ENCODE measurements at places on chromosomes 2 and 18.

GRCh38 chr18:54776282-54776977, 51.8 kb upstream of the RAB27B start:
- H3K4me1 ChIP-seq = no peaks in the 10 kb centered on the region
- H3K4me3 ChIP-seq = no peak overlapping the region
- no peaks in the 10 kb centered on the region for H3K27me3 ChIP-seq
- no peak overlapping the region for H3K27ac ChIP-seq
- DNase-seq = no peak
- H3K36me3 ChIP-seq = no peaks in the 10 kb centered on the region

GRCh38 chr2:22076454-22076853, 952.7 kb downstream of the TDRD15 start:
- no peaks in the 10 kb centered on the region for H3K27me3 ChIP-seq
- H3K36me3 ChIP-seq = no peaks in the 10 kb centered on the region
- no peak for DNase-seq
- H3K4me1 ChIP-seq = no peaks in the 10 kb centered on the region
- H3K27ac ChIP-seq = no peak overlapping the region

DNA sequence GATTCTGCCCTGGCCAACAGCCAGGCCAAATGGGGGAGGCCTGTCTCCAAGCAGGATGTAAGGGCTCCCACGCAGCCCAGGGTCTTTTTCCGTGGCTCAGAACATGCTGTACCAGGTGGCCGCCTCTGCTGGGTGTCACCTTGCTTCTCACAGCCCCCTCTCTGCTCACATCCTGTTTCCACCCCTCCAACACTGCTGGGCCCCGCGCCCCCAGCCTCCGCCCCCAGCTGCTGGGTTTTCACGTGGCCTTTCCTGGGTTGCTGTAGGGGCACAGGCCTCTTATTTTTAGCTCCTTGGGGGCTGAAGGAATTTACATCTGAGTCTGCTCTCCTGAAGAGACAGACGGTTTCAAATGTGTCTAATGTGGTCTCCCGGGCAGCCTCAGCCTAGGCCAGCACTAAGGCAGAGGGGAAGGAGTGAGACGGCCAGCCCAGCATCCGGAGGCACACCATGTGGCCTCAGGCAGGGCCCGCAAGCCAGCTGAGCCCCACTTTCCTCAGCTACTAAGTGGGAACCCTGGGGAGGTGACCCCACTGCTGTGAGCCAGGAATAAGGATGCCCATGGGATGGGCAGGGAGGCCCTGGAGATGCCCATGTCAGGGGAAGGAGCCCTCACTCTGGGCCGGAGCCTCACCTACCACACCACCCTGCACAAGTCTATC, 18.7 kb upstream of the DUSP2 start:
- H3K4me1 ChIP-seq = peaks cover 49% of the 10 kb centered on the region
- H3K27ac ChIP-seq = peak overlapping the region; percentile 64
- no peak overlapping the region for H3K4me3 ChIP-seq
- no peaks in the 10 kb centered on the region for H3K27me3 ChIP-seq
- peak; percentile 70 for DNase-seq
- no peaks in the 10 kb centered on the region for H3K36me3 ChIP-seq

DNA sequence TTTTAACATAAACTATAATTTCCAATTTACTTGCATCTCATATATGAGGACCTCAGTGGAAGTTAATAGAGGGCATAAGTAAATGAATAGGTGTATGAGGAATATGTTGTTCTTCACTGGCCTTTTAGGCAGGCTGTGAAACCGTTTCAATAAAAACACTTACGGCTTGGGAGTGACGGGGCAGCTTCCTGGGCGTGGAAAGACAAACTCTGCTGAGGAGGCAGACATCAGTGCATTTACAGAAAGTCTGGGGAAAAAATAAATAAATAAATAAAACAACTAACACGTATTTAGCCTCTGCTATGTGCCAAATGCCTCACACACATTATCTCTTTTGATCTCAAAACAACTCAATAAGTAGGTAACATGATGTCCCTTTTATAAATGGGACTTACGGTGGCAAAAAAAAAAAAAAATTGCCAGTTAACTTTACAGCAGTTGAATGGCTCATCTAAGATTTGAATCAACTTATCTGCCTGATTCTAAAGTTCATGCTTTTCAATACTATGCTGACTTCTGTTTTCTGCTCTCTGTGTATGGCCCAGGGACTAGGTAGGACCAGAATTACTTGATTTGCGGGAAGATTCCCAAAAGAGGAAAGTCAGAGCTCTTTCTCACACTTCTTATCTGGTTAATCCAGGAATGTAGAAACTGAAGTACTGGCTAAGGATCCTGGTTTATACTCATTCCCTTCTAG, 77.5 kb upstream of the LRATD1 start:
- H3K36me3 ChIP-seq = no peaks in the 10 kb centered on the region
- H3K27ac ChIP-seq = no peak overlapping the region
- H3K4me3 ChIP-seq = no peak overlapping the region
- no peaks in the 10 kb centered on the region for H3K4me1 ChIP-seq
- DNase-seq = no peak

- no peak for DNase-seq
- no peaks in the 10 kb centered on the region for H3K4me1 ChIP-seq
- H3K27ac ChIP-seq = no peak overlapping the region
- no peaks in the 10 kb centered on the region for H3K36me3 ChIP-seq
- no peak overlapping the region for H3K4me3 ChIP-seq
These were observed 1757.3 kb upstream of the PIK3C3 start for GRCh38 chr18:40197711-40198110.

DNA sequence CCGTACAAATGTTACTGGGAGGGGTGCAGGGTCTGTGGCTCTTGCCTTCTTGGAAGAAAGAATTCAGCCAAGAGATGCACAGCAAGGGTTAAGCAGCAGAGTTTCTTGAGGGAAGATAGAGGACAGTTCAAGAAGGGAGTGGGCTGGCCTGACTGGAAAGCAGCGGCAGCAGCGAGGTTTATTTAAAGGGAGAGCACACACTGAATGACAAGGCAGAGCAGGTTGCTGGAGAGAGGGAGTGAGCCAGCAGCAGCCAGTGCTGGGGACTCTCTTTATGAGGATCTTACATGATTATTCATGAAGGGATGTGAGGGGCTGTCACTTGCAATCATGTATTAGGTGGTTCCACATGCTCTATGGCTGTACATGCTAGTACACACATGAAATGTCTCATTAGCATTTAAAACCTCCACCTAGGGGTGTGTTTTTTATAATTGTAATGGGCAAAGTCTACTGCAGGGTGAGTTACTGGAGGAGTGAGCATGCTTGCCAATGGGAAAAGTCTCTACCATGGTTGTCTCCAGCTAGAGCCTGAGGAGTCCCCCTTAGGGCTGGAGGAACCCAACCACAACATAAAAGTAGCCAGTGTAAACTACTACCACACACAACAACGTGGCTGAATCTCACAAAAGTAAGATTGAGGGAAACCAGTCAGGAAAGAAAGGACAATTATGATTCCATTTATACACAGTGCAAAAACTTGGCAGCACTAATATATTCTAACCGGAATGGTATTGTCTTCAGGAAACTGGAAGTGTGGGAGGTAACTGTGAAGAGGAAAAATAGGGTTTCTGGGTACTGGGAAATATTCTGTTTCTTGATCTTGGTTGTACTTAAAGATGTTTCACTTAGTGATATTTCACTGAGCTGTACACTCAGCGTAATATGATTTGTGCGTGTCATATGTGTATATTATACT, 87.6 kb upstream of the FAM110C start:
- no peak overlapping the region for H3K27ac ChIP-seq
- H3K36me3 ChIP-seq = no peaks in the 10 kb centered on the region
- no peaks in the 10 kb centered on the region for H3K27me3 ChIP-seq
- DNase-seq = no peak
- H3K4me3 ChIP-seq = no peak overlapping the region

GRCh38 chr2:54963476-54963875, 86.8 kb downstream of the RTN4 start:
- H3K36me3 ChIP-seq = no peaks in the 10 kb centered on the region
- peaks cover 5% of the 10 kb centered on the region for H3K4me1 ChIP-seq

- no peaks in the 10 kb centered on the region for H3K36me3 ChIP-seq
- no peak overlapping the region for H3K4me3 ChIP-seq
- H3K4me1 ChIP-seq = no peaks in the 10 kb centered on the region
- DNase-seq = no peak
- no peak overlapping the region for H3K27ac ChIP-seq
These were observed 42.4 kb upstream of the ACKR3 start for GRCh38 chr2:236527159-236527630.

DNA sequence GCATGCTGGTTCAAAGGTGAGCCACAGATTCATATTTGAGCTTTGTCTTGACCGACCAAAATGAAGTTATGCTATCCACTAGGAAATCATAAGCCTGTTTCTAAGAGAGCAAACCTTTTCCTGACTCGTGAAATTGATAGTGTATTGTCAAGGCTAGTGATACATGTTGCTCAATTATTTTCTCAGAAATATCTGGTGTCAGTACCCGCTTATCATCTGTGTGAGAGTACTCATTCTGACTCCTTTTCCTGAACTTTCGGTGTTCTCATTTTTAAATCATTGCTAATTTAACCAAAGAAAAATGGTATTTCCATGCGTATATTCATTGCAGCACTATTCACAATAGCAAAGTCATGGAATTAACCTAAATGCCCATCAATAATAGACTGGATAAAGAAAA, 56.2 kb downstream of the SGPP2 start:
- no peaks in the 10 kb centered on the region for H3K27me3 ChIP-seq
- no peak for DNase-seq
- no peak overlapping the region for H3K27ac ChIP-seq
- no peaks in the 10 kb centered on the region for H3K4me1 ChIP-seq
- H3K36me3 ChIP-seq = no peaks in the 10 kb centered on the region

GRCh38 chr2:101717071-101717845, 19.8 kb downstream of the MAP4K4 start:
- no peaks in the 10 kb centered on the region for H3K36me3 ChIP-seq
- H3K4me3 ChIP-seq = peak overlapping the region; percentile 52
- H3K27ac ChIP-seq = peak overlapping the region; percentile 94
- H3K4me1 ChIP-seq = peaks cover 93% of the 10 kb centered on the region
- peak; percentile 93 for DNase-seq

DNA sequence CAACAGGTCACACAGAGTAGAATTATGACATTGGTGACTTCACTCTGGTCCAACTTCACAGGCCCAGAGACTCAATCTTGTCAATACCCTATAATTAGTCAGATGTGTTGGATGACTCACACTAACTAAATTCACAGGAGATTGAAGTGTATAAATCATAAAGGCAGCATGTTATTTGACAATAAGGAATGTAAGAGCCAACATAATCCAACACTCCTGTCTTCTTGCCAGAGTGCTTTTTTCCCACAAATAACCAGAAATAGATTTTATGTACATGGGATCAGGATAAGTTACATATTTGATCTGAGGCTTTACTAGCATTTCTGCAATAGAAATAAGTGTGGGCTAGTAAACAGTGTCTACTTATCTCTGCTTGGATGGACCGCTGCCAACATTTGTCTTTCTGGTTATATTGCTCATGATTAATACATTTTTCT, 42.2 kb upstream of the ZSWIM2 start:
- H3K4me1 ChIP-seq = no peaks in the 10 kb centered on the region
- no peak overlapping the region for H3K4me3 ChIP-seq
- no peaks in the 10 kb centered on the region for H3K27me3 ChIP-seq

DNA sequence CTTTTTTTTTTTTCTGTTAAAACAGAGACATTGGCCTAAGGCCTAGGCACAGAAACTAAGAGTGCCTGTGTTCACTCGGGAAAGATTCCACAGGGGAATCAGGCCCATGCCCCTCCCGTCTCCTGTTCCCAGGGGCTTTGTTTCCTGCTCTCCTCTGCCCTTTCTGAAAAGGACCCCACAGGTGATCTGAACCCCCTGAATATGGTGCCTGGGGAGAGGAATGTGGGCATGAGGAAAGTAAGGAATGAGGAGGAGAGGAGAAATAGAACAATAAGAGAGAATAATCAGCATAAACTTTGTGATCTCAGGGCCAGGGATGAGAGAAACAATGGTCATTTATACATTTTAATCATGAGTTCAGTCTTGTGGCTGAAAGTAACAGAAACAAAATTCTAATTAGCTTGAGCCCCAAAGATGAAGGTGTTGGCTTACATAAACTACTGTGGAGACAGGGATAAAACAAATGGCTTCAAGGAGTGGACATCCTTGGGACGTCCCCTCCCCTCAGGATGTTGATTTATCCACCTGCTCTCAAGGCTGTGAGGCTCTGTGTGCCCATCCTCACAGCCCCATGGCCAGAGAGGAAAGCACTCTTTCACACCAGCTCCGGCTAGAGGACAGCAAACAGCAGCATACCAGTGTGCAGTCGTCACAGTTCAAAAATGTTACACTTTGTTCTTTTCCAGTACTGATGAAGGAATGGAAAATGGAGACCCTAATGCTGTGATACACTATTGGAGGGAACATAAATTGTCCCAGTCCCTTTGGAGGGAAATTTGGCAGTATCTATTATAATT, 46.4 kb upstream of the MRPL33 start:
- H3K4me3 ChIP-seq = no peak overlapping the region
- H3K36me3 ChIP-seq = no peaks in the 10 kb centered on the region
- no peaks in the 10 kb centered on the region for H3K4me1 ChIP-seq
- H3K27ac ChIP-seq = no peak overlapping the region
- DNase-seq = no peak
- no peaks in the 10 kb centered on the region for H3K27me3 ChIP-seq

DNA sequence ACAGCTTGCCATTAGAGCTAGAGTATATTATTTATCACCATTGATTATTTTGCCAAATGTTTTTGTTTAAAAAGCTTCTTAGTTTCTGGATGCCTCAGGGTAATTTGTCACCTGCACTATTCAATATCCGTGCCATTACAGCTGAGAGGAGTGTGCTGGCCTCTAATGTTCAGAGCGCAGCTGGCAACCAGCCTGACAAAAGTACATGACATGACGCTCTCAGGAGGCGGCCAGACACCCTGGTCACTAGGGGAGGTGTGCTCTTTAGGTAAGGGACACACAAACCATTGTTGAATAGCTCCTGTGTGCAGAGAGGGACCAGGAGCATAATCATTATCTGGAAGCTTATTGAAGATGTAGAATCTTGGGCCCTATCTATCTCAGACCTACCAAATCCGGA, 20.3 kb downstream of the LIMS1 start:
- no peaks in the 10 kb centered on the region for H3K4me1 ChIP-seq
- H3K36me3 ChIP-seq = no peaks in the 10 kb centered on the region
- no peak overlapping the region for H3K27ac ChIP-seq
- H3K4me3 ChIP-seq = no peak overlapping the region
- no peak for DNase-seq

DNA sequence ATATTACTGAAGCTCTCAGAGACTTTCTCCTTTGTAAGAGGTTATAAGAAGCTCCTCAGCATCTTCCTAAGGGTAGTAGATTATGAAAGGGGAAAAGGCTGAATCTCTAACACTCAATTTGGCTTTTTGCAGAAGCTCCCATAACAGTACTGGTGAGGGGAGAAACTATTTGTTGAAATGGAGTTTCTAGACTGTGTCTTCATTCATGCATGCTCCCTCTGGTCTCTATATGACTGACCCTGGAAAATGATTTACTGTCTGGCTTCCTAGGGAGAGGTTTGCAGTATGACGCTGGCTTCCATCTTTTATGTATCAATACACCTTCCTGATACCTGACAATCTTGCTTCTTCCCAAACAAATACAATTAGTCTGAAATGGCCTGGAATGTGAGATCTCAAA, 63.9 kb downstream of the LDAH start:
- H3K27ac ChIP-seq = no peak overlapping the region
- DNase-seq = no peak
- no peak overlapping the region for H3K4me3 ChIP-seq
- no peaks in the 10 kb centered on the region for H3K27me3 ChIP-seq

- no peak overlapping the region for H3K27ac ChIP-seq
- peaks cover 23% of the 10 kb centered on the region for H3K4me1 ChIP-seq
- DNase-seq = peak; percentile 7
- peaks cover 36% of the 10 kb centered on the region for H3K27me3 ChIP-seq
These were observed 4.9 kb downstream of the CYP26B1 start for GRCh38 chr2:72142570-72143440.

- H3K27ac ChIP-seq = no peak overlapping the region
- H3K27me3 ChIP-seq = no peaks in the 10 kb centered on the region
- no peaks in the 10 kb centered on the region for H3K36me3 ChIP-seq
- no peak for DNase-seq
- H3K4me1 ChIP-seq = no peaks in the 10 kb centered on the region
These were observed 264.4 kb upstream of the FIGN start for GRCh38 chr2:164000176-164000575.
